ENCODE measurements at places on chromosomes 3 and 15.
A peak's percentile ranks its signal among the peaks of the same experiment; 100 is the strongest.

DNA sequence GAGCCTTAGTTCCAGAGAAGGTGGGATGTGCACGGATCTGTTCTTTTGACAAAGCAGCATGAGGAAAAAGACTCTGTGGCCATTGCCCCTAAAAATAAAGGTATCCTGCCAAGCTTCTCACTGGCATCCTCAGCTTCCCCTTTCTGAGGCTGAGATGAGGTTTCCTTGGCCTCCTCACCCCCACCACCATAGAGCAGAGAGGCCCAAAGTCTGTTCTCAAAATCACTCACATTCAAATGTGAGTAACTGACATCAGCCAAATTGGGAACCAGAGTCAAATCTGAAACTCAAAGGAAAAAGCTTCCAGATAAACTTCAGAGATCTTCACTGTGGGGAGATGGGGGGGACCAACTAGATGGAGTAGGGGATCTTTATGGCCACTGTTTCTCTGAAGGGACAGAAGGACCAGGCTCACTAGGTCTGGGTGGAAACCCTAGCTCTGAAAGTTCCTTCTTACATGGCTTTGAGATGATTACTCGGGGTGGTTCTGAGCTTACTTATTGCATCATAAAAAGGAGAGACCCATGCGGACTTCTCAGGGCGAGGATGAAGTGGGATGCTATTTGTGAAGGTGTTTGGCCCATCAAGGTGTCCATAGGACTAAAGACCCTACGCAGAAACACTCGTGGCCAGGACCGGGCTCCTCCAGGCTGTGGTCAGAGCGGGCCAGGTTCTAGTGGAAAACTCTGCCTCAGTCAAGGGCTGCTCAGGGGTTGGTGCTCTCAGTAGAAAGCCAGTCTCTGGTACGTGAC is 61.5 kb upstream of the MEF2A start:
- no peak for DNase-seq

- DNase-seq: no peak
Observed at GRCh38 chr3:128402319-128402718, 64.4 kb downstream of the DNAJB8 start.

- no peak for DNase-seq
Observed at GRCh38 chr3:128210711-128211110, 57.4 kb downstream of the EEFSEC start.

- peak; percentile 4 for DNase-seq
Observed at GRCh38 chr3:112128843-112129727, 4.0 kb downstream of the GCSAM start.

- peak; percentile 99 for DNase-seq
Observed at GRCh38 chr3:156388497-156389448, 166.1 kb downstream of the SSR3 start.

DNA sequence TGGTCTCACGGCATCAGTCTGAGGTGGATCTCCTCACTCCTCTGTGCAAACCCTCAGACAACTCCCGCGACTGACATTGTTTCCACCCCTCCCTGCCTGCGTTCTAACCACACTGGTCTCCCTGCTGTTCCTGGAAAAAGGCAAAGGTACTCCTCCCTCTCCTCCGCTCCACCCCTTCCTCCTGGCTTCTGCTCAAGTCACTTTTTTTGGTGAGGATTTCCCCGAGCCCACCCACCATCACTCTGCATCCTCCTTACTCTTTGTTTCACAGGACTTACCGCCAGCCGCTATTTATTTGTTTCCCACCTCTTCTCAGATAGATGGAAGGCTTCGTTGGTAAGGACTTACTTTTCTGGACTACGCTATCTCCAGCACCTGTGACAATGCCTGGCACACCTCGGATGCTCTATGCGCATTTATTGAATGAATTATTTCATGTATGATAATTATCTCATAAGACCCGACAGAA is 25.6 kb downstream of the PRR23E start:
- DNase-seq: no peak

GRCh38 chr15:62558640-62559380 is 393.7 kb upstream of the C2CD4B start:
- peak; percentile 57 for DNase-seq

GRCh38 chr15:41581110-41581509 is 22.1 kb downstream of the TYRO3 start:
- no peak for DNase-seq

DNA sequence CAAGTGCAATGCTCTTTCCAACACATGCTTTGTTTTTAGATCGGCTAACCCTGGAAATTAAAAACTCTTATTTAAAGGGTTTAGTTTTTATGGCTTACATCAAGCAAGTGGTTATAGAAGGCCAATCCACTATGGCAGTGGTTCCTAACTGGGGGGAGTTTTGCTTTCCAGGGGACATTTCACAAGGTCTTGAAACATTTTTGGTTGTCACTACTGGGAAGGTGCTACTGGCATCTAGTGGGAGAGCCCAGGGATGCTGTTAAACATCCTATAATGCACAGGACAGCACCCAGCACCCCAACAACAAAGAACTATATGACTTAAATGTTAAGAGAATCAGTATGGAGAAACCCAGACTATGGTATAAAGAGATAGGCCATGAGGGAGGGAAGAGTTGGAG is 439.0 kb downstream of the NTRK3 start:
- no peak for DNase-seq

- peak; percentile 85 for DNase-seq
Observed at GRCh38 chr3:57951066-57951882, 56.9 kb upstream of the FLNB start.

GRCh38 chr3:100590114-100590839 is 19.1 kb upstream of the ADGRG7 start:
- DNase-seq: peak; percentile 31

- no peak for DNase-seq
Observed at GRCh38 chr15:58690703-58691102, 58.8 kb downstream of the ADAM10 start.

DNA sequence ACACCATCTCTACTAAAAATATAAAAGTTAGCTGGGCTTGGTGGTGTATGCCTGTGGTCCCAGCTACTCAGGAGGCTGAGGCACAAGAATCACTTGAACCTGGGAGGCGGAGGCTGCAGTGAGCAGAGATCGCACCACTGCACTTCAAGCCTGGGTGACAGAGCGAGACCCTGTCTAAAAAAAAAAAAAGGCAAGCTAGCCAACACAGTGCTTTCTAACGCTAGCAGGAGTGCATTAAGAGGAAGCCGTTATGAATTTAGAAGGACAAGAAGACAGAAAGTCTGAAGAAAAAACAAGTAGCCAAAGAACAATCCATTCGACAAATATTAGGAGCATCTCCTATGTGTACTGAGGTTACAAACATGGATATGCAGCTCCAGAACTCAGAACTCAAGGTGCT is 28.6 kb downstream of the BHLHE40 start:
- no peak for DNase-seq

DNA sequence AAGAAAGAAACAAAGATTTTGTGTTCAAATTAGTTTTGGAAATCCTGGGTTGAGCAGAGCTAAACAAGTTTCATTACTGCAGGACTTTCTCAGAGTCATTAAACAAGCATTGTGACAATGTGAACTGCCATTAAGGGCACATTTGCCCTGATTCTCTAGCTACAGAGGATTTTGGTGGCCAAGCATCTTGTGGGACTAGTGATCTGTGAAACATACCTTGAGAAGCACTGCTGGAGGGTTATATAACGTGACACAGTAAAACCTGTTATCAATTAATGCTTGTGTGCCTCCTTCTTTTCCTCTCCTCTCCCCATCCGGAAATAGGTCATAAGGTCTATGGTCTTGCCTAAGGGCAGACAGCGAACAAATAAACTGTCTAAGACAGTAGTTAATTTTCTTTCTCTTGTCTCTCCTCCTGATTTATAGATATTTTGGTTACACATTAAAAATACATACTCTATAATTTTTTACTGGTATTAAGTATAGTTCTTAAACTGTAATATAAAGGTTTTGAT is 167.3 kb upstream of the NANOGP8 start:
- no peak for DNase-seq

GRCh38 chr15:40931300-40932142 is 2.4 kb downstream of the DLL4 start:
- DNase-seq: no peak

GRCh38 chr3:144708437-144708836 is 736.8 kb downstream of the DIPK2A start:
- DNase-seq: no peak

DNA sequence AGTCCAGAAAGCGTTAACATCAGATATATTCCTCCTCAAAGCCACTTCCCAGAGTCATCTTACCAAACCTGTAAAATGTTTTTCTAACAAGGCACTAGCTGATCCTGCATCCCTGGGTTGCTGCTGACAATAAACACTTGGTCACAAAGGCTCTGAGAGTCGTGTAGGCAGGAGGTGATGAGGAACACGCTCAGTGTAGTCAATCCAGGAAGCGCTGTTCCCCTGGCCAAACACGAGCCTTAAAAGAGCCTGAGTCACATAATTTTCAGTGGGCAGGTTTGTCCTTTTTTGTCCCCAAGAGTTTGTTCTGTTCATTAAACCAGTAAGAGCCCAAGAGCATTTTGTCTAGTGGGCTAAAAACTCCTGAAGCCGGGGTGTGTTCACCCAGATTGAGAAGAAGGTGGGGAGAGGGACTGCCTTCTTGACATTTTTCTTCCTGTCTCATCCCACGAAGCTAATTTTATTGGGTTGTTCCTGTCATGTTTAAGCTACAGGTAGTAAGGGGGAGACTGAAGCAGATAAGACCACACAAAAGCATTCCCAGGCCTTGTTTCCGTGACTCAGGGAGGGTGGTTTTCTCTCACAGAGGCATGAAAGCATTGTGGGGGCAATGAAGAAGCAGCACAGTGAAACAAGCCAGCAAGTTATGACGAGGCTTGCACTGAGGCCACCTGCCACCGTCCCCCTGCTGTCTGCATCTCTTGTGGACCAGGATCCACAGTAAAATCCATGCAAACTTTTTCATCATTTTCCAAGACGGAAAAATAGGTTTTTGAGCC is 73.7 kb downstream of the FOXB1 start:
- DNase-seq: no peak

Data from astrocyte (in vitro differentiated cells and primary cell).